ENCODE measurements at places on chromosomes 7 and 10.

- DNase-seq: no peak
Observed at GRCh38 chr10:61173450-61173849, 229.5 kb upstream of the RHOBTB1 start.

GRCh38 chr10:110842326-110842904 is 29.3 kb upstream of the PDCD4 start:
- no peak for DNase-seq

DNA sequence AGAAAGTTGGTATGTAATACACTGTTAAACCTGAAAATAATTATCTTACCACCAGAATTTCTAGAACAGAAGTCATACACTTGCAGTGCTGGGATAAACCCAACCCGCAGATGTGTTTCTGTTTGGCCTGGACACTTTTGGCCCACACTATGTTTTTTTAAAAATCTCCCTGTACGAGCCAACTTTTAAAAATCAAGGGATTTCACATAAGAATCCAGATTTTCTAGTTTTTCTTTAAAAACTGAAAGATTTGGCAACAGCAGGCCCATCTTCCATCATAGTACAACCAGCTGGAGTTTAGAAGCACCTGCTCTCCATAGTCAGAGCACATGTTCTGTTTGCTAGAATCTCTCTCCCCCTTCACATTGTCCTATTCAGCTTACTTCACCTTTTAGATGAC is 74.0 kb downstream of the TLL2 start:
- DNase-seq: no peak

- DNase-seq: no peak
Observed at GRCh38 chr7:17554341-17555015, 256.0 kb downstream of the AHR start.

DNA sequence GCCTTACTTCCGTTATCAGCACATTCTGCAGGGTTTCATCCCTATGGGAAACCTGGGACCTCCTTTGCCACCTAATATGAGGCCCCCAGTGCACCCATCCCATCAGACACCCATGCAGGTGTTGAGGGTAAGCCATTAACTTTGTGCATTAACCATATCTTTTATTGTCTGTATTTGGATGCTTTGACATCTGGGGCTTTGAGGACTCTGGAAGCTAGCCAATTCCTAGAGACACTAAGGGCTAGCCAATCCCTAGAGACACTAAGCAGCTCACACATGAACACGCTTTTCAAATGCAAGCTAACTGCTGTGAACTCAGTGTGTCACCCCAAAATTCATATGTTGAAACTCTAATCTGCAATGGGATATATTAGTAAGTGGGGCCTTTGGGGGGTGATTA is 272.5 kb upstream of the COBL start:
- DNase-seq: no peak

GRCh38 chr7:20514364-20514763 is 101.1 kb upstream of the ABCB5 start:
- no peak for DNase-seq

GRCh38 chr10:103619424-103620351 is 126.2 kb downstream of the NEURL1 start:
- DNase-seq: no peak

- DNase-seq: peak; percentile 85
Observed at GRCh38 chr7:99918959-99919813, at the start of gene TRIM4. Gene TRIM4 (minus strand): TSS chr7:99919530. CDS start chr7:99919401, 129 bp downstream.

- peak; percentile 51 for DNase-seq
Observed at GRCh38 chr10:97572214-97572989, at the start of gene ANKRD2. Gene ANKRD2 (plus strand): TSS chr10:97572779. CDS start chr10:97572789, 10 bp downstream.

DNA sequence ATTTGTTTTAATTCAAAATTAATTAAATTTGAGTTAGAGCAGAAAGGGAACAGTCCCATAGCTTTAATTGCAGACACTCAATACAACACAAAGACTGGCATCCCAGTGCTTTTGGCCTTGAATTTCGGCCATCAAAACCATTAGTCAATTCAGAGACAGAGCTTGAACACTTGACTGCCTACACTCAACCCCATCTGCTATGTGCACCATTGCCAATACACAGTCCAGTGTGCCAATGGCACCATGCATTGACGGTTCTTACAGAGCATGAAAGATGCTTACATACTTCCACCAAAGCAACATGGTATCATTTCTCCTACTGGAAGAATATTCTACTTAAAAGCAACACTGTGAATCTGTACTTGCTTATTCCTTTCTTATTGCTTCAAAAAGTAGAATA is 43.6 kb upstream of the LRRTM3 start:
- no peak for DNase-seq

Data from stimulated activated CD4-positive, alpha-beta T cell treated with anti-CD3 and anti-CD28 coated beads, Interleukin-12 subunit alpha, Interleukin-12 subunit beta, amount 100 ng/mL, for 4 hours (primary cell).